ENCODE measurements at places on chromosomes 7 and 10.
A peak's percentile ranks its signal among the peaks of the same experiment; 100 is the strongest.

DNA sequence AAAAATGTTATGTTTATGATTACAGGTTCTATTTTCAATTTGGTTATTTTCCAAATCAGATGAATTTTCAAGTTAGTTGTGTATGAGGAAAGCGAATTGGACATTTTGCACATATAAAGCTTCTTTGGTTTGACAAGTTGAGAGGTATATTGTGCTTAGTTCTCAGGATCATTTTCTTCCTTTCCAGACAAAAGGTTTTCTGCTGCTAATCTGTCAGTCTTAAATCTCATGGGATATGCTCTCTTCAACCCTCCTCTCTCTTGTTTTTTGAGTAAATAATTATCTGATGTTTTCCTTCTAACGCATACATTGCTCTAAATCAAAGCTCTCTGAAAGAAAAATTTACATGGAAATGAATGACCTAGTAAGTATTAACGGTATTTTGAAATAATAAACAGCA lies 77.9 kb downstream of the PPP1R3A start:
- DNase-seq: no peak

DNA sequence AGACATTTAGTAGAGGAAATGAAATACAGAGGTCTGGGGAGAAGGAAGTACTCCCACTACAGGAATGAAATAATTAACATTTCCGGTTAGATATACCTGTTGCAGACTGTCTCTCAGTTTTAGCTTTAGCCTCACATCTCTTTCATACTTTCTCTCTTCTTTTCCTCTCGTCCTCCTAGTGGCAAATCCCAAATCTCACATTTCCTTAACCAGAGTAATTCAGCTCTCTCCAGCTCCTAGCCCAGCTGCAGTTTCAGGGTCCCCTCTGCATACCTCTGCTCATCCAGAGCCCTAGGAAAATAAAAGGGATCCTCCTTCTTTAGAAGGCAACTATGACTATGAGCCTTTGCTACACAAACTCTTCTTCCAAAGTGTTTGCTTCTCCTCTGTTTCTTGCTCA lies 643.2 kb downstream of the PHTF2 start:
- DNase-seq: no peak

- DNase-seq: peak; percentile 83
These were observed 385 bp downstream of the SHLD2 start for GRCh38 chr10:87095236-87095945.

- no peak for DNase-seq
These were observed 46.7 kb downstream of the BMPR1A start for GRCh38 chr10:86803156-86803555.

DNA sequence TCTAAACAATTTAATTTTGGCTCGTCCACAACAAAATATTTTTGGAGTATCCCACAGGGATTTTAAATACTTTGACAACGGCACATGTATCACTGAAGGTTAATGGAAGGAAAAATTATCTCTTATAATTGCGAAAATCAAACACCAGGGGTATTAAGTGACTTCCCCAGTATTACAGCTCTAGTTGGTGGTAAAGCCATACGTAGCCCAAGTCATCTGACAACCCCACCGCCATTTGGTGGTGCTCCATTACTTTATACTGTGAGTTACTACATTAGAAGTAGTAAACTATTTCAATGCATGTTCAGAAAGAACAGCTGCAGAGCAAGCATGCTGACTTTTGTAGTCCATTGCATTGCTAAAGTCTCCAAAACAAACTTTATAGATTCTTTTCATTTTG lies 179.7 kb downstream of the HGF start:
- no peak for DNase-seq

GRCh38 chr10:69248117-69248730 lies 28.1 kb downstream of the HKDC1 start:
- no peak for DNase-seq

DNA sequence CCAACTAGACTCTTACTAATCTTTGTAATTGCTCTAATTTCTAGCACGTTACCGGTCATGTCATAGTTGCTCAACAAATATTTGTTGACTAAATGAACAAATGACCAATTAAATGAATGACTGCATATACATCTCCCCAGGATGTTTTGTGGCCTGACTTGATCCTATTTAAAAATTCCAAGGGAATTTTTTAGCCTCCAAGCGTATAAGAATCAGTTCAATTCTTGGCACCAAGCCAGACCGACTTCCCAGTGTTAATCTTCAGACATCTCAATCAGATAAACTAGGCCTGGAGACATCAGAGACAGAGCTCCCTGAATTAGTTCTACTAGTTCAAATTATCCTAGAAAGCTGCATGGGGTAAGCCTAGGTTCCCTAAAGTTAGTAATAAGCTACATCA lies 96.0 kb downstream of the GSAP start:
- no peak for DNase-seq

DNA sequence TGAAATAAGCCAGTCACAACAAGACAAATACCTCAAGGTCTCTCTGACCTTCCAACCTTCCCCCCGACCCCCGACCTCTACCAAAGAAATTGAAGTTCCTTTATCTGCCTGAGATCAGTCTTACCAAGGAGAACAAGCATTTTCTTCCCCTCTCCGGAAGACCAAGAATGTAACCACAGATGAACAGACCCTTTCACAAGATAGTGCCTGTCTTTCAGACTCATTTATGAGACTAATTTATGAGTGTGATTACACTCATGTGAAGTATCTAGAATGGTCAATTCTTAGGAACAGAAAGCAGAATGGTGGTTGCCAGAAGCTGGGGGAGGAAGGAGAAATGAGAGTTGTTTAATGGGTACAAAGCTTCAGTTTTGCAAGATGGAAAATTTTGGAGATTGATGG lies 108.9 kb upstream of the MKLN1 start:
- DNase-seq: no peak

DNA sequence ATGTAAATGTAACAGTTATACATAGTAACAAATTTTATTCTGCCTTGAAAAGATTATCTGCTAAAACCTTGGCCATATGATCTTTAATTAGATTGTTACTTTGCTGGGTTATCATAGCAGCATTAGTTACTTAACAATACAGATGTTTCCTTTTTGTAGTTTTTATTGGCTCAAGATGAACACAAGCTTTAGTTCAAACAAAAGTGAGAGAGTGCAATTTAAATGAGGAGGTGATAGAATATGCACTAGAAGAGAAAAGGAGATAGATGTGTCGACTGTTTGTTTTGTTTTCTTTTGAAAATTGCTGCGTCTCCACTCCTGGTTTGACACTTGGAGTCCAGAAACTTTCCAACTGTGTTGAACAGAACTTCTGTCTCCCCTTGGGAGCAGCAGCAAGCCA lies 91.4 kb upstream of the CAV2 start:
- DNase-seq: no peak

DNA sequence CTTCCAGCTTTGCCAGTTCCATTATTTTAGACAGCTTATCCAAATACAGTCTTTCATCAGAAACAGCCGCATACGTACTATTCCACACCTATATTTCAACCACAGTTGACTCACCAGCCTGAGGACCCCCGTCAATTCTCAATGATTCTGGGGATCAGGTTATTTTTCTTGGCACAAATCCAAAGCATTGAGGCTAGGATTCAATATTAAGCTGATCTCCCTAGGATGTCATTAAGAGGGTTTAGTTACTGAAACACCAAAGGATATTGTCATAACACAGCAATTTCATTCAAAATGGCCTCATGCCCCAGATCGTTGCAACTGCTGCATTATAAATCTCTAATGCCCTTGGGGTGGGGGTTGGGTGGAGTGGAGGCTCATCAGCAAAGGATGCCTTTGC lies 214.6 kb downstream of the PTEN start:
- DNase-seq: no peak

- no peak for DNase-seq
These were observed 46.8 kb upstream of the TMEM213 start for GRCh38 chr7:138750901-138751464.

DNA sequence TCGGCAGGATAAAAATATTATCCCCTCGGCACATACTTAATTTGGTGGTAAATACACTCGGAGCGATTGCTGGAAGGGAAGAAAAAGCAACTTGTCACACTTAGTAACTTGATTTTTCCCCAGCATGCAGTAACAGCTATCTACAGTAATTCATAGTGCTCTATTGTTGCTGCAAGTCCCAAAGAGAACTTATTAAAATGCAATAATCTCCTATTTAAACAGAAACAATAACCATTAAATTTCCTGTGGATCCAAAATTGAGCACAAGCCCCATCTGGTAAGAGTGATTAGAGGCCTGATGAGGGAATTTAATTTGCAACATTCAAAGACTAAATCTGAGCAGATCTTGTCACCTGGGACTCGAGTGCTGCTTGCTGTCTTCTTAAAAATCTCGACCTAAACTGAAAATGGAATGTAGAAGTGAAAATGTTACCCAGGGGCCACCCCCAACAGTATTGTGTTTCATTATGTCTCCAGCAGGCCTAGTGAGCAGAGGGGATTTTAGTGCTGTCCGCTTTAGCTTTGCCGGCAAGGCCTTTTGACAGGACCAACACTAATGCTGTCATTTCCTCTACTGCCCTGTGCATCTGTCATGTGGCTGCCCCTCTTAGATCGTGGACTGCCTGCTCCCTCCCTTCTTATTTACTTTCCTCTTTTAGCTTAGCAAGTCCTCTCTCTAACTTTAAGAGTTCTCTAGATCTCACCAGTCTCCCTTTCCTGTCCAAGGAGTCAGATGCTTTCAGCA lies 639.7 kb downstream of the AUTS2 start:
- DNase-seq: no peak

DNA sequence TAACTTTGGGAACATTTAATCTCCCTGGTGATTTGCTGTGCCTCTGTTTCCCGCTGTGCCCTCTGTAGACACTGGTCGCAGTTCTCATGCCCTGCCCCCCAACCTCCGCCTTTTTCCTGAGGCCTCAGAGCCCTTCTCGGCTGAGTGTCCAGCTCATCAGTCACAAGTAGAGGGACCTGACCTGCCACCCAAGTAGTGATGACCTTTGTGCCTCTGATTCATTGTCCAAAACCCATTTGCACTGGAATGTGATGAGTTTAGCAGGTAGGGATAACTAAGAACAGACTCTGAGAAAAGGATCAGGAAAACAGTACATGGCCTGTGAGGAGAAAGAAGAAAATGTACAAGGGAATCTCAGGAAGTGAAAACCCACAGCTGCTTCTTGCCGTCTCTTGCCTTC lies 58.8 kb downstream of the LANCL2 start:
- no peak for DNase-seq

DNA sequence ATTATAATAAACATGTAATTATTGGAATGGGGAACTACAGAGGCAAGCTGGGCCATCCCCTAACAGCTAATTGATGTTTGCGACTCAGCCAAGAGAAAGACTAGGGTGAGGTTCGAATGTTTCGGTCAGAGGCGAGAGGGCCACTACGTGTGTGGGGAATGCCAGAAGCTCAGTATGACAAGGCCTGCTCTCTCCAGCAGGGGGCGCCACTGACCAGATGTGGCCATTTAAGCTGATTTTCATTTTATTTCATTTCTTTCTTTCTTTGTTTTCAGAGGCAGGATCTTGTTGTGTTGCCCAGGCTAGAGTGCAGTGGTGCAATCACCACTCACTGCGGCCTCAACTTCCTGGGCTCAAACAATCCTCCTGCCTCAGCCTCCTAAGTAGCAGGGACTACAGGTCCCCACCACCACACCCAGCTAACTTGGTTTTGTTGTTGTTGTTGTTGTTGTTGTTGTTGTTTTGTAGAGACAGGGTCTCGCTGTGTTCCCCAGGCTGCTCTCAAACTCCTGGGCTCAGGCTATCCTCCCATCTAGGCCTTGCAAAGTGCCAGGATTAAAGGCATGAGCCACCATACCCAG lies 38.1 kb downstream of the TMEM130 start:
- peak; percentile 24 for DNase-seq

DNA sequence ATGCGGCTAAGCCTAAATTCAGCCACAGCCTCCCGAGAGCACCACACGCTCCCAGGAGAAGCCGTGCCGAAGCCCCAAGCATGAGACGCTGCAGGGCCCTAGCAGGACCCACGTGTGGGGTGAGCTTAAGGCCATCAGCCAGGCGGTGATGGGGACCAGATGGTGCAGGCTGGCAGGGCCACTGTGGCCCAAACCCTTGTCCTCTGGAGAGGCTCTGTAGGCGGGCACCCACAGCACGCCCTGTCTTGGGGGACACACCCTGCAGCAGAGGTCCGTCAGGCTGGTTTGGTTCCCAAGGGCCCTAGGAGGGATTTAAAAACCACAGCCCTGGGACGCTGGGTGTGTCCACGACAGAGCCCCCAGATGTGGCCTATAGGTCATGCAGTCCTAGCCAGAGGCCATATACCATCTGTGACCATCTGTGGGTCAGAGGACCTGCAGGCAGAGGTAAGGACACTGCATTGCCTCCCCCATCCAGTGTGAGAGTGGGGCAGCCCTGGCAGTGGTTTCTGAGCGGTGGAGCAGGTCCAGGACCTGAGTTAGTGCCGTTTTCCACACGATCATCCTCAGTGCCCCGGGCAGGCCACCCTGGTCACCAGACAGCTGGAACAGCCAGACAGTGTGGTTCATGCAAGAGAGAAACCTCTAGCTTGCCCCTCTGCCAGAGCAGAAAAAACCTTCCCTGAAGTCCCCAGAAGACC lies 39.6 kb upstream of the INPP5A start:
- no peak for DNase-seq

GRCh38 chr10:79353000-79353406 lies 5.7 kb downstream of the PPIF start:
- DNase-seq: no peak

- DNase-seq: no peak
These were observed 188.4 kb upstream of the CACNA2D1 start for GRCh38 chr7:82631998-82632397.

GRCh38 chr7:12805518-12805928 lies 118.1 kb downstream of the ARL4A start:
- DNase-seq: no peak

- DNase-seq: peak; percentile 62
These were observed 145.8 kb downstream of the FRMD4A start for GRCh38 chr10:14184841-14185315.

Data from CD4-positive, alpha-beta T cell treated with Interleukin-15 for 4 hours (primary cell).